ENCODE measurements at places on chromosomes 11 and 22.

DNA sequence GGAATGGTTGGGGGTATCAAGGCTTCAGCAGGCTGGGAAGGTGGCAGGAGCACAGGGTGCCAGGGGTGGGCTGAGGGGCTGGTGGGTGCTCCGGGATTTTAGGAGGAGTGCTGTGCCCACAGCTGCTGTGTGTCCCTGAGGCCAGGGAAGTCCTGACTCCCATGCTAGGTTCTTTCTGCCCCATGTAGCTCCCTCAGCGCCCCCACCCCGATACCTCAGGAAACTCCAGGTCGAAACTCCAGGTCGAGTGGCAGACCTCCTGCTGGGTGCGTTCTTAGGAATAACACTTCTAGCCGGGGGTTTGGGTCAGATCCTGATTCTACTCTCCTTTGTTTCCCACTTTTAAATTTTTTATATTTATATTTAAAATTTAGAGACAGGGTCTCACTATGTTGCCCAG, 8.3 kb downstream of the AP2A2 start:
- no peak for DNase-seq

DNA sequence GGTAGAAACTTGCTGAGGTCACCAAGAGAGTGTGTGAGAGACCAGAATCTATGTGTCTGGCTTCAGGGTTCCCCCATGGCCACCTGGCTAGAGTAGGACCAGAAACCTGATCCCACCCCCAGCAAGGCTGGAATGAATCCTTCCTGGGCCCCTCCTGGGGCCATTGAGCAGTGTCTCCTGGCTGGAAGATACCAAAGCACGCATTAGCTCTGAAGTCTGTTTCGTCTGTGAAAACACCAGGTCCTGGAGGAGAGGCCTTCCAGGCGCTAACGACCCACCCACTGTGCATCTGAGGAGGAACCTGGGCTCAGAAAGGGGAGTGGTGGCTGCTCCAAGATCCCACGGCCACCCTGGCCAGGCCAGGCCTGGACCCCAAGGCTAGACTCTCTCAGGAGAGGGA, 15.5 kb upstream of the TSKU start:
- DNase-seq, result peak; percentile 20

DNA sequence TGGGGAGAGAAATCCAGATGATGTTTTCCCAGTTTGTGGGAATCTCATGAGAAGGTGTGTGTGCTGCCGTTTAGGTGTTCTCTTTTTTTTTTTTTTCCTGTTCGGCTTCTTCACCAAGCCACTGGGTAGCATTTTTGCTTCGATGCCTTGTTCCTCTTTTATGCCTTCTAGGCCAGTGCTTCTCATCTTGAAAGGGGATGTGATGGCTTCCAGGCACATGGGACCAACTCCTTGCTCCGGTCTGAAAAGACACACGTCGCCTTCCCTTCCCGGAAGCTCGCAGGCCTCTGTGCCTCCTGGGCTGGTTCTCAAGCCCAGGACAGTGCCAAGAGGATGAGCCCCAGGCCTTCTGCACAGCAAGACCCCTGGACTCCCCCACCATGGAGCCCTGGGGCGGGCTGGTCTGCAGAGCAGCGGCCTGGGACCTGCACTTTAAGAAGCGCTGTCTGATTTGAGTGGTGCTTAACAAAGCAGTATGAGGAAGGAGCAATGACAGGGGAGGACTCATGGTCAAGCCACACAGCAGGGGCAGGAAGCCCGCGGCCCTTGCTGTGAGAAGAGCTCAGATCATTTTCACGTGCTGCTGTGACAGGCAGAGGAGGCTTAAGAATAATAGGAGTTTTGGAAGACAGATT, 158.8 kb downstream of the MPPED1 start:
- DNase-seq, result peak; percentile 62

GRCh38 chr11:86209806-86210657, 34.5 kb upstream of the EED start:
- DNase-seq, result no peak

All from ELF-1 (cell line).